ENCODE measurements at places on chromosomes 6 and 20.
A peak's percentile ranks its signal among the peaks of the same experiment; 100 is the strongest.

DNA sequence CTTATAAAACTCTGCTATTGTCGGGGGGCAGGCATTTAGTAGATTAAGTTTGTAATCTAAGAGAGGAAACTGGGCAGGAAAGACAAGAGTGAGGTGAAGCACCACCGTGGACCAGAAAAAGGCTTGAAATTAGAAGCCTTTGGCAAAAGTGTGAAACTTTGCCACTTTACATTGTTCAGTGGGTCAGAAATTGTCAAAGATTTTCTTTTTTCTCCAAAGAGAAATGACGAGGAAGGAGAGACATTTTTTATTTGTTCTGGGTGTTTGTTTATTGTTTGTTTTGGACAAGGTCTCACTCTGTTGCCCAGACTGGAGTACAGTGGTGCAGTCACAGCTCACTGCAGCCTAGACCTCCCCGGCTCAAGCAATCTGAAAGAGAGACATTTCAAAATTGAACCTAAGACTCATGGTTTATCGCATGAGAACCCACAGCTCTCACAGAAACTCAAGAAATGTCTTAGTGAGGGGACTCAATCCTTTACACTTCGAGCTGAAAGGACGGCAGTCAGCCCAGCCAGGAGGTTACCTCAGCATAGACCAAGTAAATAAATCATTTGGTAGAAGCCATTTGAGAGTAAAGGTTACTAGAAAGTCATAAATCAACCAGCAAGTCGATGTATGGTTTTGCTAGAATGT is 262.8 kb upstream of the TAB2 start:
- no peak for DNase-seq

GRCh38 chr6:111664565-111665030 is 58.9 kb upstream of the TRAF3IP2 start:
- DNase-seq, result no peak

DNA sequence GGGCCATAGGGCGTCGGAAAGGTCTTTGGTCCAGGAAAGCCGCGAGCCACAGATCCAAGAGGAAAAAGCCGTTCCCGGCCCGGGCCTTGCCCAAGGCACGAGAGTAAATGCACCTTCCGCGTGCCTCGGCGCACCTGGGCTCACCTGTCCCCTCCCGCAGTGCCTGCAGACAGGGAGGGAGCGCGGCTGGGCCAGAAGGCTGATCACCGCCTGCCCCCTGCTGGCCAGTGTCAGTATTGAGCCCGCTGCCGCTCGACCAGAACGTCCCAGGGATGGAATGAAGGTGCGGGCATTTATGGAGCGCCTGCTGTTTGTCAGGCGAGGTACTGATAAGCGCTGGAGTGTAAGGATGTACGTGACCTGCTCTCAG is 679 bp upstream of the LPIN3 start:
- peak; percentile 78 for DNase-seq

- DNase-seq, result no peak
These were observed 31.5 kb downstream of the THBS2 start for GRCh38 chr6:169222126-169222525.

All from T-cell (primary cell).